KBM-7 (cell line): ENCODE measurements at places on chromosomes 5 and 9.

DNA sequence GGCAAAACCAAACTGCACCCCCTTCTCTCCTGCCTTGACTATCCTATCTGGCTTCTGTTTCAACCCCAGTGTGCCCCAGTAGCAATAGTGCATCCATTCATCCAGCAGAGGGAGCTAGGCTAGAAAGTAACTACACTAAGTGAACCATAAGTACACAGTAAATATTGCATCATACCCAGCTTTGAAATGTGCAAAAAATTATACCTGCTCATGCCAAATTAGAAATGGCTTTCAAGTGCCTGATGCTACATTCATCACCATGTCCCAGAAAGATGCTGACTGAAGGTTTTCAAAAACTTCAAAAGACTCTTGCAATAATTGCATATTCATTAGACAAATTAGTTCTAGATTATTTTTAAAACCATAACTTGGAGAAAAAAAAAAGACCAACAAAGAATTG is 153.5 kb downstream of the PRELID2 start:
- DNase-seq: peak; percentile 79

GRCh38 chr5:67404256-67405100 is 207.9 kb upstream of the CD180 start:
- no peak for DNase-seq

DNA sequence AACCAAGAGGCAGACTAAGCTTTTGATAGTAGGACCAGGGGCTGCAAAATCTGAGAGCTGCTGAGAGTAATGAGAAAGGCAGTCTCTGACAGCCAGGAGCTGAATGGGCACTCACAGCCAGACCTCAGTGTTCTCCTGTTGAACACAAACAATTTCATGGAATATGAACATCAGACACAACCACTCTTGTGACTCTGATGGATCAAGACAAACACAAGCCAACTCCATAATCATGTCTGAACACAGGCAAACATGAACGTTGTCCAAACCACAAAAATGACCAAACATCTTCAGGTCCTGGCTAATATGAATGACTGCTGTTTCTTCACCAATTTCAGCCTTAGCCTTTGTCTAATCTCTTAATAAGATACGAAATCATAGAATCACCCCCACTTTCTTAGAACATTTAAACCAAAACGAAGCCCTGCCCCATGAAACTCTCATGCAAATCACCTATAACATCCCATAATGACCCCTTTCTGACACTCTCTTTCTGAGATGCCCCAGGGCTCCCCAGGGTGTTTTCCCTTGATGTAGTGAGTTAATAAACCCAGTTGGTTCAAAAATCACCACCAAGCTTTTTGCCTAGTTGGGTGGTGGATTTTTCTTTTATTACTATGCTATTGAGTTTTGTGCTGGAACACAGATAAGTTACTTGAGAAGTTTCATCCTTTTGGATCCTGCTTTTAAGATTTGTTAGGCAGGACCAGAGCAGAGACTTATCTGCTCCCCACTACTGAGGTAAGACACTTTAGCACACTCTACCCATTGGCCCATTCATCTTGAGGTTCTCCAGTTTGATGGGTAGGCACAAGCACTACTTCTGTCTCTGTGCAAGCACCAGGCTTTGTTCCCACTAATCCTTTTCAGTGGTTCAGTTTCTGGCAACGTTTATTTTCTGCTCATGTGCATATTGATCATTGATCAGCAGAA is 5.9 kb upstream of the ERAP2 start:
- no peak for DNase-seq

DNA sequence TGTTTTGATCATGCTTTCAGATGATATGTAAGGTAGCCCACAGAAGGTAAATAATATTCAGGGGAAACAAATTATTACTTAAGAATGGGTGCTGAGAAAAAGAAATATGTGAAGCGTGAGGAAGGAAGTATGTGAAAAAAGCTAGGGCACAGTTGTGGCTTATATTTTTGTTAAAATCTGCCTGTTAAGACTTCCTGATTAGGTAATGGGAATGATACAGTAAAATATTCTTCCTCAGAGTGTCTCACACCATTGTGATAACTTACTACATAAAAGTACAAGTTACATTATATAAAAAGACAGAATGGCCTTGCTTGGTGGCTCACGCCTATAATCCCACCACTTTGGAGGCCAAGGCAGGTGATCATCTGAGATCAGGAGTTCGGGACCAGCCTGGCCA is 18.7 kb upstream of the PARP8 start:
- no peak for DNase-seq

DNA sequence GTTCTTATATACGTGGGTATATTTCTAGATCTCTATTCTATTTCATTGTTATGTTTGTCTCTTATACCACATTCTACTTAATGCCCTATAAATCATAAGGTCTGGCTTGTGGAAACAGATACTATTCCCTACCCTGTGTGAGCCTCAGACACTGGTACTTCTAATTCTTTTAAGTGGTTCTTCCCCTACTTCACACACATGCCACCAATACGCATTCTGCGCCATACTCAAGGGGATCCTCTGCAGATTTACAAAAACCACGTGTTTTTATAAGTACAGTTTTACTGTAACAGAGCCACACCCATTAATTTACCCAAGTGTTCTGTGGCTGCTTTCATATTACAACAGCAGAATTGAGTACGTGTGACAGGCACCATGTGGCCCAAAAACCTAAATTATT is 195.6 kb downstream of the SAXO1 start:
- no peak for DNase-seq

DNA sequence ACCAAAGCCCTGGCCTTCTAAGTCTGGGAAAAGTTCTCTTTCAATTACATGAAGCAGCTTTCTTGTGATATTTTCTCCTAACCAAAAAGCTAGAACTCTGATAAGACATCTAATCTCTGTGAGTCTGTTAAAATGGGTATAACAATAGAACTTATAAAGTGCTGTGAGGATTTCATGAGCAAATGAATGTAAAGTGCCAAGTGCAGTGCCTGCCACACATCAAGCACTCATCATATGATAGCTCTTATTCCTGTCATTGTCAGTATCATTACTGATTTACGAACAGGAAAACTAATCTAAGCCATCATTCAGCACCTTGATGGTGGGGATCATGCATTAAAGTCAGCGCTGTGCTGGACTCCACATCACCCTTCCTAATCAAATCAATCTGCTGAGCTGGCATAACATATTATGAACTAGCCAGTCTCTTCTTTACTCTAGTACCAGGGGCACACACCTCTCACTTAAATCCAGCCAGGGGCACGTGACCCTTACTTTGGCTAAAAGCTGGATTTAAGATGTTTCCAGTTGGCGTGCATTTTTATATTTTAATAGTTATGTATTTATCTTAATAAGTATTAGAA is 37.3 kb downstream of the YIPF5 start:
- no peak for DNase-seq

DNA sequence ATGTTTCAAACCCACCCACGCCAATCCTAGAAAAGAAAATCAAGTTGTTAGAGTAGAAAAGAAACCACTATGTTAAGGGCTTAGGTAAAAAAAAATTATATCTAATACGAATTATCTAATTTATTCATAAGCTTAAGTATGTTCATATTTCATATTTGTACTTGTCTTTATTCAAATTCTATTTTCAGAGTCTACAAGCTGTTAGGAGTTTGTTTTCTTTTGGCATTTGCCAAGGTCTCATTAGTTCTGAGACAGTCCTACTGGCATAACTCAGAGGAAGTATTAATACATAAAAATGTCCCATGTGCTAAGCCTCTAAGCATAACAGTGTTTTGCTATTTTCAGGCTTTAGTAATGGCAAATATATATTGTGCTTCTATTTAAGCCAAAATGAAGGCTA is 57.6 kb downstream of the STARD4 start:
- no peak for DNase-seq

DNA sequence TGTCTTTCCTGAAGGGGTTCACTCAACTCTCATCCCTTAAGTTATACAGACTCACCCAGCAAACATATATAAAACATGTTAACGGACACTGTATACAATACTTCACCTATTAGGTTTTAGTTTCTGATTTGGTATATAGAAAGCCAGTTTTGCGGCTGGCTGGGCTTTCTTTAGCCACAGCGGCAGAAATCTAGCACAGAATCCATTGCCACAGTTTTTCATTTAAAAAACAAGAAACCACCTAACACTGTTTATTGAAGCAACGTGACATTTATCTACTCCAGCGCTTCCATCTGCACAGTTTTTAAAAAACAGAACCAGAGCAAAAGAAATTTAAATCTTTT is 67.3 kb downstream of the SNX30 start:
- no peak for DNase-seq

GRCh38 chr9:102631559-102631958 is 363.6 kb upstream of the CYLC2 start:
- peak; percentile 60 for DNase-seq

DNA sequence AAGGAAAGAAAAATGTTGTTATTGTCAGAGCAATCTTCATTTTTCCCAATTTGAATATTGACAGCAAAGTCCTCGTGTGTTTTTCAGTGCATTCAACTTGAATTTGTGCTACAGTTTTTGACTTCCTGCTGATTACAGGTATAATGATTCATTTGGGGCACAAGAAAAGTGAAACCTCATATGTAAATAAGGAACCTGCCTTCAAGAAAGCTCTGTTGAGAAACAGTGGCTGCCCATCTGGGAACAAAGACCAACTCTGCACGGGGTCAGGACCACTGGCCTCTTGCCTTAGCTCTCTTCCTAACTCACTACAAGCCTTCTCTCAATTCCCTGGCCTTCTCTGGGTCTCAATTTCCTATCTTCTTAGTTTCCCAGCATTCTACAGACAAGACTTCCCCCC is 21.0 kb downstream of the TIMD4 start:
- no peak for DNase-seq

DNA sequence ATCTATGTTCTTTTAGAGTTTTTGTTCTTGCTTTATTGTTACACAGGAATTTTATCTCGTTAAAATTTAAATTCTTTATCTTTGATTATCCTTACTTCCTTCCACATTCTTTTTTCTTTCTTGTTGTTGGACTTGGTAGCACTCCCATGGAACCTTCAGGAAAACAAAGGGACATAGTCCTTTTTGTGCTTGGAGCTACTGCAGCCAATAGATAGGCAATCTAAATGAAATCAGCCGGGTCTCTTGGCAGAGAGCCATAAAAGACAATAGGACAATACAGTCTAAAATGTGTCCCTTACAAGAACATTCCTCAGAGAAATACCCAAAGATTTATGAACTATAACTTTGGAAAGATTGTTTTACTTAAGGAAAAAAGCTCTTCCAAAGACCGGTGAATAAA is 548.1 kb upstream of the C9orf72 start:
- DNase-seq: no peak
